ENCODE measurements at places on chromosomes 6 and 20. TPM values are rescaled to one million over a fixed set of nuclear protein-coding genes. Genes with fewer than 3 reads are reported as not detected.

PXDC1 gene
- 52.7 TPM for total RNA-seq

DNA sequence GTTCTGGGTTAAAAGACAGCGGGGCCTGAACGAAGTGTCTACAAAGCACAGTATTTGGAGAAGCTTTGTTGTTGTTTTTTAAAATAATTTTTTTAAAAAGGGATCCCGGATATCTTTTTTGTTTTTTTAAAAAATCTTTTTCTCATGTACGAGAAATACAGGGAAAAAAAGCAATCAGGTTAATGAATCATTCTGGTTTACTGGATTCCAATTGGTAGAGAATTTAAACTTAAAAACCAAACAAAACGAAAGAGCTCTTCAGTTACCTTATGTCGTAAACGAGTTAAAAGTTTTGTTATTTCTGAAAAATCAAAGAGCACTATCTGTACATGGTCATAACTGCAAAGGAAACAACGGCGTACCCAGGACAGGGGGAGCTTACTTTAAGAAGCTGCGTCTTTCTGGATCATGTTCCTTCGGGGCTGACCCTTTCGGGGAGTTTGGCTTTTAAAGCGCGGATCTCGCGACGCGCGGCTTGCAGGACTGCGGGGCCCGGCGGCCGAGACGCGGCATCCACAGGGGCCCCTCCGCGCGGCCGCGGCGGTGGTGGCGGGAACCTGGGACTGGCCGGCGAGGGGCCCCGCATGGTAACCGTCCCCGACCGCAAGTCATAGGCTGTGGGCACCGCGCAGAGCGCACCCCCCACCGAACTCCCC lies 927 bp downstream of the IL20RA start:
- DNase-seq = peak; percentile 48

- DNase-seq = no peak
Measured at GRCh38 chr20:2296524-2297356, 939 bp downstream of the TGM3 start.

- DNase-seq = no peak
Measured at GRCh38 chr6:159479146-159479545, 213.9 kb downstream of the SOD2 start.

DNA sequence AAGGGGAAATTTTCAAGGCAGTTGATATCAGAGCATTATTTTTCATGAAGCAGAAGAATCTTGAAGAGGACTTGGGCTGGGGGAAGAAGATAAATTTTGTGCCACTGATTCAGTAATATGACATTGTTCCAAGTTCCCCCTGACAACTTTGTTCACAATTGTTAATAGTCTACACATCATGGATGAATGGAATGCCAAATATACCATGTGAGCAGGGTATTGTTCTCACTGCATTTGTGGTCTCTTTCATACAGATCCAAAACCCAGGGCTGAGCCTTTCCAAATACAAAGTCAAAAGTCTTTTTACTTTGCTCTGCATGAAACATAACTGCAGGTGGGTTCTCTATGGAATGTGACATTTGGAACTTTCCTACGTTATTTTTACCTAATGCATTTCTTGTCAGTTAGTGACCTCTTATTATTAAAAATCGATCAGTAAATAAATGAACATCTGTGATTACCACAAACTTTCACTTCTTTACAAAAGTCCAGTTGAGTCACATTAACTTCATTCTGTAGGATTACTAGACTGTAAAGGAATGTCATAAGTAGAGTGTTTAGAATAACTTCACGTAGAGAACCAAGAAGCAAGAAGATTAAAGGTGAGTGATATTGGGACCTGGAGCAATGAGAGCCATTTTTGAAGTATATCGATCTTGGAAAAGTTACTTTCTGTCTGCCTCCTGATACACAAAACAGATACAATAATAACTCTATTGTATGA lies 100.9 kb downstream of the RCAN2 start:
- no peak for DNase-seq

ZNF334 gene
- total RNA-seq = 7.9 TPM

DNA sequence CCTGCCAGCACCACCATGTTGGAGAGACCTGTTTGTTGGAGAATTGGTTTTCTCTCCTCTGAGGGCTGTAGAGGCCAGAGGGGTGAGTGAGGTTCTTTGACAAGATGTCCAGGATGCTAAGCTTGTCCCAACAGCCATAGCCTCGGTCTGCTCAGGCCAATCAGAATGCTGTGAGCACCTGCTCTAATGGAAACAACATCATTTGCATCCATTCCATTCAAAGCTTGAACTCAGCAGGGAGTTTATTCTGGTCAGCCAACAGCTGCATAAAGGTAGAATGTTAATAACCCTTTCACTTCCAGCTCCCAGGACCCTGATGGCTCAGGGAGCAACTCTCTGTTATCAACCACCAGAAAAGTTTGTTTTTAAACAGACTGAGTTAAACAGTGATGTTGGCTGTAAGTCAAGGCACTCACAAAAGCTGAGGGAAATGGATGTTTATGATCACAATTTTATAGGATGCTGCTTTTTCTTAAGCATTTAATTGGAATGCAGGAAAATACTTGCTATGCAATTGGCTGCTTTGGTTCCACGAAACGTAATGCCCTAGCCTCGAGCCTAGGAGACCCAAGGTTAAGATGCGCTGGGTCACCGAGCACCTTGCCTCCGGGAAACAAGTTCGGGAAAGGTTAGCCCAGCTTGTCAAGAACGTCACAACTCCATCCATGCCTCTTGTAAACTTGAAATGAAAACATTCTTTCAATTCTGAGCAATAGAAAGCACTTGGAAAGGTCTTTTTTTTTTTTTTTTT lies 155.2 kb downstream of the NFATC2 start:
- no peak for DNase-seq

FAM83D gene
- 21.3 TPM for total RNA-seq

DNA sequence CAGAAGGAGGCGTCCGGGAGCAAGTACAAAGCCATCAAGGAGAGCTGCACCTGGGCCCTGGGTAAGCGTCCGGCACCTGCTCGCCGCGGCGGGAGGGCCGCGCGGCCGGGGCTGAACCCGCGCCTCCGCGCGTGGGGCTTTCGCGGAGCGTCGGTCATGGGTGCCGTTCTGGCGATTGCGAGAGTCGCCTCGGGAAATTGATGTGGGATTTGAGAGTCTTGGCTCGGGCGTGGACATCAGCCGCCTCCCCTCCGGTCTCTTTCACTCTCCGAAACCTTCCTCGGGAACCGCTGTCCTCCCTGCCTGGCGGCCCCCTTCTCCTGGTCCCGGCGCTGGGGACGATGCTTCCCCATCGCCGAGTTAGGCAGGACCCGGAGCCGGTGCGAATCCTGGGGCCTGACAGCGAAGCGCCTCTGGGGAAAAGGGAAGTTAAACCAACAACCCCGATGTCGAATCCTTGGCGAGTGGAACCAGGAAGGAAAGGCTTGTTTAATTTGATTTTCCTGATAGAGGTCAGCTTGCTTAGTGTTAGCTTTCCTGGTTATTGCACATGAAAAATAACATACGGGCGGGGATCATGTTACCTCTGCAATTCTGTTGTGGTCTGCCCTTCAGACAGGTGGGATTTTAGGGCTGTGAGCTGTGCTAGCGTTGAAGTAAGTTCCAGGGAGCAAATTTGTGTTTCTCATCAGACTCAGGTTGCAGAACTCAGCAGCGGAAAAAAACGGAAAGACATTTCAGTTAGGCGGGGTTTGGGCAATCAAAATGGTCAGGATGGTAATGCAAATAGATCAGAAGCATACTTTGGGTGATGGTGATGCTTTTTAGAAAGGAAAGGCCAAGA lies 594 bp downstream of the ARFGEF3 start:
- peak; percentile 4 for DNase-seq
